Activated naive CD8-positive, alpha-beta T cell treated with anti-CD3 and anti-CD28 coated beads, Interleukin-2, amount 10 ng/mL, durations not matched to agents 7 days and 5 days (primary cell): ENCODE measurements at places on chromosomes 13 and 19.

DNA sequence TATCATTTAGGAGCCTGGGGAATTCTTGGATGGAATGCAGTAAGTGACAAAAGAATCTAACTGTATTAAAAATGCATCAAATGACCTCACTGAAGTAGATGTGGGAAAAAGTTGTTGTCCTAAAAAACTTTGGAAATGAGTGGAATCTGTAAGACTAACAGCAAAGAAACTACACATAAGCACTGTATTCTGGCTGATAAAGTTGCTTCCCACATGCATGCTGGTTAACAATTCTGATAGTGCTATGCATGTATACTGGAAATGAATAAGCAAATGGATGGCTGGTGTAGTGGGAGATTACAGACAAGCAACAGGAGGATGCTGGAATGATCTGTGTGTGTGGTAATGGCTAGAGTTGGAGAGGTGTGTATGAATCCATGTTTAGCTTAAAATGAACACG lies 138.5 kb downstream of the FOXO1 start:
- DNase-seq = no peak

- DNase-seq = no peak
These were observed 1396.1 kb upstream of the MIR17HG start for GRCh38 chr13:89951341-89951740.

- DNase-seq = no peak
These were observed 1678.9 kb downstream of the PCDH9 start for GRCh38 chr13:65551208-65551607.

GRCh38 chr19:57105976-57106721 lies 13.6 kb upstream of the USP29 start:
- no peak for DNase-seq

DNA sequence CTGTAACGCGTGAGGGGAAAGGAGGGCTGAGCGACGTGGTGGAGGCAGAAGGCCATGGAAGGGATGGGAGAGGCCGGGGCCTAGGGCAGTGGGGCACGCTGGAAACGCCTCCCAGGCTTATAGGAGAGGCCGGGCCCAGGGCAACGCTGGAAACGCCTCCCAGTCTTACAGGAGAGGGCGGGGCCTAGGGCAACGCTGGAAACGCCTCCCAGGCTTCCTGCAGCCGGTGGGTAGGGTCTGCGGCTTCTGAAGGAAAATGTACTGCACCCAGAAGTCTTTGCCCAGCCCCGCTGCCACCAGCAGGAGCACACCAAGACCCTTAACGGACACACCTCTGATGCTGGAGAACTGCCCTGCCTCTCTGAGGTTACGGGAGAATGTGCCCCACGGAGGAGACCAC lies 9.1 kb downstream of the CACTIN start:
- DNase-seq = no peak

DNA sequence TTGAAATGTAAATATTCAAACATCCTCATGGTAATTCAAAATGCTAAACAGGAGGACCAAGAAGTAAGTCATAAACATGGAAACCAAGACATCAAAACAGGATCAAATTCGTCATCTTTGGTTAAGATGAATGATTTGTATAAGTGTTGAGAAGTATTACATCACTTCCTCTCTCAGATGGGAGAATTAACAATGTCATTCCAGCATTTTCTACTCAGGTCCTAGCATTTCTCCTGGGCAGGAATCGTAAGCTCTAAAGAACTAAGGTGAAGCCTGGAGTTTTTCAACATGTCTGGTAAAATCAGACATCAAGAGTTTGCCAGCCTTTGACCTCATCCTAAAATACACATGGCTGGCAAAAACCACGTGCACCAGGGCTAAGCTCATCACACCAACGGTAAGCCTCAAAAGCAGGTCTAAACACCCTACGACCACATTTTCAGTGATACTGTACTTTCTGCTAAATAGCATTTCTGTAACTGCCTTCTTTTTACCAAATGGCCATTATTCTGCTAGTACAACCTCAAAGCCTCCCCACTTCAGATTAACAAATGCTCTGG lies 24.8 kb downstream of the RANBP3 start:
- DNase-seq = no peak

GRCh38 chr13:66840621-66841020 lies 389.5 kb downstream of the PCDH9 start:
- no peak for DNase-seq

- no peak for DNase-seq
These were observed 166.0 kb upstream of the UBL3 start for GRCh38 chr13:30016398-30016797.

GRCh38 chr13:100724568-100724967 lies 50.0 kb upstream of the TMTC4 start:
- no peak for DNase-seq

DNA sequence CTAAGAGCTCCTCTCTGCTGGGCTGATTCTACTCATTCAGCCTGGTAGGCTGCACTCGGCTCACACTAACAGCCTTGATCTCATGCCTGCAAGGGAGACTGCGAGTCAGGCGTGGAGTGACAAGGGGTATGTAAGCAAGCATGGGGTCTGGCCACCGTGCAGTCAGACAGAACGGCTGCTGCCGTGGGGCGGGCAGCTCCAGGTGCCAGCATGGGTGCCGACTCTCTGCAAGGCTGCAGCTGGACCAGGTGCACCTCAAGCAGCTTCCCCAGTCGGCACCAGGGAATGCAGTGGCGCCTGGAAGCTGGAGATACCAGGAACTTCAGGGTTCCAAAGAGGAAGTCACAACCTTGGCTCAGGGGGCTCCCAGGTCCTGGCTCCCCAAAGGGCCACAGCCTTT lies 892.3 kb downstream of the OLFM4 start:
- DNase-seq = no peak

GRCh38 chr13:31905961-31906360 lies 125.6 kb upstream of the FRY start:
- DNase-seq = no peak

DNA sequence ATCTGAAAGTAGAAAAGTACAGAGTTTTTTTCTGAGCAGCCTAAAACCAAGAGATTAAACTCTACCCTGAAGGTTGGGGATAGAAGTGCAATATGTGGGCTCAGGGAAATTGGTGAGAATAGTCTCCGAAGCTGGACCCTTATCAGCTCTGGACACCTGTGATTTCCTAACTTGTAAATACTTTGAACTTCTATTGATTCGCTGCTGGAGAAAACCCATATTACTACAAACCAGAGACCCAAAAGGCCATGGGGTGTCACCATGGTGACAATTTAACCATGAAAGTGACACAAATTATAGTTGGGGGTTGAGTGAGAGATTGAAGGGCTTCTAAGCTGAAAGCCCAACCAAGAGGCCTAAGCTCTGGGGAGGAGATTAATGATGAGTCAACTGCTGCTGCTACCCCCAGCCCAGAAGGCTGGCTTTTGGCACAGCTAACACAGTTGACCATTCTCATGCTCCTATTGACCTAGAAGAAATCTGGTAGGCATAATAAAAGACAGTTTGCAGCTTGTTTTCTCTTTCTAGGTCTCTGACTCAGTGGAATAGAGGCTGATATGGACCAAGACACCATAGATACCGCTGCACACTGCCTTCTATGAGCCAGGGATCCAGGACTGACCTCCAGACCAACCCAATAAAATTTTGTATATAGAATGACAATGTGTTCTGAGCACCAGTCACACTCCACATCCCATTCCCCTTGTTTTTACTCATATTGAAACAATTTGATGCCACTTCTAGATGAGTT lies 131.9 kb upstream of the FNDC3A start:
- no peak for DNase-seq

GRCh38 chr13:27044837-27045570 lies 126.6 kb downstream of the USP12 start:
- DNase-seq = peak; percentile 59

- DNase-seq = no peak
These were observed 60.1 kb downstream of the UFM1 start for GRCh38 chr13:38409771-38410170.

DNA sequence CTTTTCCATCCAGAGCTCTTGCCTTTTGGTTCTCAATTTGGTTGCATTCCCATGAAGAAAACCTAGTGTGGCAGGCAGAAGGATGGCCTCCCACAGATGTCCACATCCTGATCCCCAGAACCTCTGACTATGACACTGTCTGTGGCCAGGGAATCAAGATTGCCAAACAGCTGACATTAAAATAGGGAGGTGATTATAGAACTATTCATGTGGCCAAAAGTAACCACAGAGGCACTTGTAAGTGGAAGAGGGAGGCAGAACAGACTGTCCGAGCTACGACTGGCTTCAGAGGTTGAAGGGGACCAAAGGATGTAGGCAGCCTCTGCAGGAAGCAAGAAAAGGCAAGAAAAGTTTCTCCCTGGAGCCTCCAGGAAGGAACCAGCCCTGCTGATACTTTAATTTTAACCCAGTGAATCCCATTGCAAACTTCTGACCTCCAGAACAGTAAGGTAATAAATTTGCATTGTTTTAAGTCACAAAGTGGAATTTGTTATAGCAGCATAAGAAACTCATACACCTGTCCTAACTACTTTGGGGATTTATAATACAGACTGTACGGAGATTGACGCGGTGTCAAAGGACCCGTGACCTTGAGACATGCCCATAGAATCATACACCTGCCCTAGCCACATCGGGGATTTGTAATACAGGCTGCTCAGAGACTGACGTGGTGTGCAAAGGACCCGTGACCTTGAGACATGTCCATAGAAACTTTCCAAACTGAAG lies 106.5 kb downstream of the ATP11A start:
- DNase-seq = no peak

DNA sequence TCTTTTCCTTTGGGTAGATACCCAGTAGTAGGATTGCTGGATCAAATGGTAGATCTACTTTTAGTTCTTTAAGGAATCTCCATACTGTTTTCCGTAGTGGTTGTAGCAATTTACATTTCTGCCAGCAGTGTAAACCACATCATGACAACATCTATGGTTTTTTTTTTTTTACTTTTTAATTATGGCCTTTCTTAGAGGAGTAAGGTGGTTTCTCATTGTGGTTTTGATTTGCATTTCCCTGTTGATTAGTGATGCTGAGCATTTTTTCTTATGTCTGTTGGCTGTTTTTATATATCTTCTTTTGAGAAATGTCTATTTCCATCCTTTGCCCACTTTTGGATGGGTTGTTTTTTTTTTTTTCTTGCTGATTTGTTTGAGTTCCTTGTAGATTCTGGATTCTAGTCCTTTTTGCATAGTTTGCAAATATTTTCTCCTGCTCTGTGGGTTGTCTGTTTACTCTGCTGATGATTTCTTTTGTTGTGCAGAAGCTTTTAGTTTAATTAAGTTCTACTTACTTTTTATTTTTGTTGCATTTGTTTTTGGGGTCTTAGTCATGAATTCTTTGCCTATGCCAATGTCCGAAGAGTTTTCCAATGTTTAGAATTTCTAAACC lies 38.8 kb downstream of the TDRD3 start:
- DNase-seq = no peak

DNA sequence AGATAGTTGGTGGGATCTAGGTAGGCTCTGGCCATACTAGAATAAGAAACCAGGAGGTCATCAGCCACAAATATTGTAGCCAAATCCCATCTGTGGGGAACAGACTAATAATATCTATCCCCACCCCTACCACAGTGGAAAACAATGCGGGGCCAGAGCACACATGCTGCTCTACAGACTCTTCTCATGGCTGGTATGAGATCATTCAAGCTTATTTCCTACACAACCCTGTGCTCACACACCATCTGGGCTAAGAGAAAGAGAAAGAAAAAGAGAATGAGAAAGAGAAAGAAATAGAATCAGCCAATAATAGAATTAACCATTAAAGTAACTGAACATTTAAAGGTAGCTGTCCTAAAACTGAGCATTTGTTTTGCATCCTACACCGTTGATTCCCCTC lies 1268.4 kb upstream of the SPRY2 start:
- DNase-seq = no peak

- no peak for DNase-seq
These were observed 5.2 kb upstream of the DPP9 start for GRCh38 chr19:4728871-4729270.

DNA sequence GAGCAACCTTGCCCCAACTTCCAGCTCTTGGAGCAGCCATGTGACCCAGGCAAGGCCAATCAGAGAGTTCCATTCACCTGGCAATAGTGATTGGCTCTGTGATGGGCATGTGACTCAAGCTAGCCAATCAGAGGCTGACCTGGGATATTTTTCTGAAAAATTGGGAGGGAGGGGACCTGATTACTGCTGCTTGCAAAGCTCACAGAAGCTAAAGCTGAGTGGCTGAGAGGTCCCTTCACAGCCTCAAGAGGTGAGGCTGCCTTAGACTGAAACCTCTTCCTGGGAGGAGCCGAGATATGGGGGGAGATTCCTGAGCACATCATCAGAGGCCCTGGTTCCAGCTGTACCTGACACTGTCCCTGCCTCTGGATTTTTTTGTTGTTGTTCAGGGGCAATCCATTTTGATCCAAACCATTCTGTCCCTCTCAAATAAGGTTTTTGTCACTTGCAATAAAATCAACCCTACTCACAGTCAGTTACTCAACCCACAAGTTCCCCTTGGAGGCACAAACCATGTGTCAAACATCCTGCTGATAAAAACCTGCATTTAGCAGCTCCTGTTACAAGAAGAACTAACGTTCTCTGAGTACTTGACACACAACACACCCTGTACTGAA lies 4.8 kb downstream of the CIB3 start:
- no peak for DNase-seq

- DNase-seq = no peak
These were observed 1090.4 kb downstream of the PCDH9 start for GRCh38 chr13:66139701-66140100.

DNA sequence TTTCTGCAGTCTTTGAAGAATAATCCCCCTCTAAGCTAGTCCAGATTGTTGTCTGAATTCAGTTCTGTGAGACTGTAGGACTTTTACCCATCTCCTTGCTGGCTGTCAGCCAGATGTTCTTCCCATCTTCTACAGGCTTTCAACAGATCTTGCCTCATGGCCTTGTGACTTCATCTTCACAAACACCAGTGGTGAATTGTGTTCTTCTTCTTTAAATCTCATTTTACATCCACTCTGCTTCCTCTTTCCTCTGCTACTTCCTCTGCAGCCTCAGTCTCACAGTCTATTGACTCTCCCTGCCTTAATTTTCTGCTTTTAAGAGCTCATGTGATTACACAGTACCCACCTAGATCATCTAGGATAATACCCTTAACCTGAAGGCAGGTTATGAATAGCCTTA lies 859.0 kb upstream of the SLITRK1 start:
- no peak for DNase-seq

DNA sequence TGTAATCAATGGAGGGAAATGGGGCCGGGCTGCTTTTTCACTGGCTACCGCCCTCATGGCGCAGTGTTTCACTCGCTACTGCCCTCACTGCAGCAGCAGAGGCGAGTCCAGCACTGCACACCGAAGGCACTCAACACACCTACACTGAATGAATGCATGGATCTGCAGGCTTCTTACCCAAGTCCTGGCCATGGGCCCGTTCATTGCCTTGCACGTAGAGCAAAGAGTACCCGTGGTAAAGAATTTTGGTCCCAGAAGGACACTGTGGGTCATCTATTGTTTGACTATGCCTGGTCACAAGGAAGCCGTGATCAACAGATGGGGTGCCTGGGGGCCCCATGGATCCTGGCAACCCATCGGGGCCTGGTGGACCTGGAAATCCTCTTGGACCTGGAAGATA lies 144.9 kb downstream of the COL4A1 start:
- DNase-seq = no peak

- DNase-seq = no peak
These were observed 384.9 kb downstream of the KCNRG start for GRCh38 chr13:50400035-50400726.

GRCh38 chr19:8831832-8832131 lies 322 bp downstream of the ZNF558 start:
- no peak for DNase-seq
